ENCODE measurements at places on chromosomes 13 and 19. TPM values are rescaled to one million over a fixed set of nuclear protein-coding genes. Genes with fewer than 3 reads are reported as not detected.

ZBTB32 gene
- total RNA-seq = not detected

SDHAF1 gene
- total RNA-seq = 26.2 TPM

THSD8 gene
- 23.9 TPM for total RNA-seq

ZNF726 gene
- not detected for total RNA-seq

SELENOV gene
- total RNA-seq = 1.6 TPM

DNA sequence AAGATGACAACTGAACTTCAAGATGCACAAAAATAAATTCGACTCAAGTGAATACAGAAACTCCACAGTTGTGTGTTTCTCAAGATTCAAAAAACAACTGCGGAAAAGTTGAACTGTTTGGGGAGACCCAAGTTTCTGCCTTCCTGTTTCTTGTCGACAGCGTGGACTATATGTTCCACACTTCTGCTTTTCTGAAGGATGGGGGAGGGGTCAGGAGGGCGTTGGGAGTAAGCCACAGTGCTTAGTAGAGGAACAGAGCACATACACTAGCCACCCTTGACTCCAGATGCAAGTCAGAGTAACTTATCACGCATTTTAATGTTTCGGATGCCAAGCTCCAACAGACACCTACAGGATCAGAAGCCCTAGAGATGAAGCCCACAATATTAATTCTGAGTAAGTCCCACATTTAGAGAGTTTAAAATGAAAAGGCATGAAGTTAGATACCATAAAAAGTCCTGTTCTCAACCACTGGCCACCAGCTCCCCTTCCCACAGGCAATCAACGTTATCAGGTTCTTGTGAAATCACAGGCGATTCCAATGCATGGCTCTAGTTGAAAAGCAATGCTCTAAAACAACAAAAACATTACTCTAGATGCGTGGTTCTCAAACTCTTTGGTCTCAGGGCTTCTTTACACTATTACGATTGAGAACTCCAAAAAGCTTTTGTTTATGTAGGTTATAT lies 4.2 kb downstream of the TUBGCP3 start:
- DNase-seq = no peak

GRCh38 chr13:33958964-33959363 lies 141.0 kb downstream of the RFC3 start:
- no peak for DNase-seq

- no peak for DNase-seq
These were observed 848.0 kb downstream of the DACH1 start for GRCh38 chr13:71018995-71019394.

DNA sequence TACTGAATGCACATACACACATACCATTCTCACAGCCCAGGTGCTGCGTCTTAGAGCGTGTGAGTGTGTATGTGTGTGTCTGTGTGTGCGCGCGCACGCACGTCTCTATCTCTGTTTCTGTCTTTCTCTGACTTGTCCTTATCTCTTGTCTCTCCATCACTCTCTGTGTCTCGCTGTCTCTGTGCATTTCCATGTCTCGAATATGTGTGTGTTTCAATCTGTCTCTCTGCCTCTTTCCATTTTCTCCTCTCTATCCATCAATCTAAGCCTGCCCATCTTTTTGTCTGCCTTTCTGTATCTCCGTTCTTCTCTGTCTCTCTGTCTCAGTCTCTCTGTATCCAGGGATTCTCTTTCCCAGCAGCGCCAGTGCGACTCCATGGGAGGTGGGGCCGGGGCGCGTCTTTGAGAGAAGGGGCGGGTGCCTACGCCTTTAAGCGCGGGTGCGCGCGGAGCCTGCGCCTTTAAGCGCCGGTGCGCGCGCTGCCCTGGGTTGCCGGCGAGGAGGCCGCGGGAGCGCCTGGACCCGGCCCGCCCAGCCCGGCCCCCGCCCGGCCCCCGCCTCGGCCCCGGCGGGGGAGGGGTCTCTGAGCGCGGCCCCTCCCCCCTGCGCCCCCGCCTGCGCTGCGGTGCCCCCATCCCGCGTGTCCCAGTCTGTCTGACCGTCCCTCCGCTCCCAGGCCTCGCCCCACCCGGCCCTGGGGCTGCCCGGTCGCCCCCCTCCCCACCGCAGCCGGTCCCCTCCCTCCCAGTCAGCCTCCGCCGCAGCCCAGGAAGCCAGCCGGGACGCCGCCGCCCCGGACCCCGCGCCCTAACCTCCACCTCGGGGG lies at the start of gene LRFN3:
Gene LRFN3 (plus strand): TSS at position 464 of the 827 bp plus-strand sequence. CDS start 3,052 bp downstream, outside the sequence.
- DNase-seq = peak; percentile 76

DNA sequence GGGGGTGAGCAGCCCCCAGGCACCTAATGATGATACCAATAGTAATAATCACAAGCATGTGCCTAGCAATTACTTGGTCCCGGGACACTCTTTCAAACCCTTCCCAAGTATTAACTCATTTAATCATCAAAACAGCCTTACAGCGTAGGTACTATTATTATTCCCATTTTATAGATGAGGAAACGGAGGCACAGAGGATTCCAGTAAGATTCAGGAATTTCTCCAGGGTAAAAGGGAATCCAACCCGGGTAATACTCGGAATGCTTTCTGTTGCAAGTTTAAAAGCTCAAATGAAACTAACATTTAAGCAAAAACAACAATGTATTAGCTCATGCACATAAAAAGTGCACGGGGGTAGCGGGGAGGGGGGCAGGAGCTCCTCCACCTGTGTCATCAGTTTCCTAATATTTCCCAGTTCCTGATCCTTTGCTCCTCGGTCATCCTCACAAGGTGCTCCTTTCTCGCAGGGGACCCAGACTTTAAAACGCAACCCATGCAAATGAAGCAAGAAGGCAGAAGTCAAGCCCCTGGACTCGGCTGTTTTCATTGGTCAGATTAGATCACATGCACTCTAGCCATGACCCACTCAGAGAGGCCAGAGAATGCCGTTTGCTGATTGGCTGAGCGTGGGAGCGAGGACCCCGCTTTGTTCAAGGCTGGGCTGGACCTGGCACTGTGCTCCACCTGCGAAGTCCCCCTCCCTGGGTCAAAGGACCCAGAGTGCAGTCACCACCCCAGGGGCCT lies 38.3 kb upstream of the C19orf12 start:
- no peak for DNase-seq
